ENCODE measurements at places on chromosomes 7 and 10.

- DNase-seq = peak; percentile 47
Observed at GRCh38 chr7:92731335-92732063, 104.9 kb downstream of the CDK6 start.

DNA sequence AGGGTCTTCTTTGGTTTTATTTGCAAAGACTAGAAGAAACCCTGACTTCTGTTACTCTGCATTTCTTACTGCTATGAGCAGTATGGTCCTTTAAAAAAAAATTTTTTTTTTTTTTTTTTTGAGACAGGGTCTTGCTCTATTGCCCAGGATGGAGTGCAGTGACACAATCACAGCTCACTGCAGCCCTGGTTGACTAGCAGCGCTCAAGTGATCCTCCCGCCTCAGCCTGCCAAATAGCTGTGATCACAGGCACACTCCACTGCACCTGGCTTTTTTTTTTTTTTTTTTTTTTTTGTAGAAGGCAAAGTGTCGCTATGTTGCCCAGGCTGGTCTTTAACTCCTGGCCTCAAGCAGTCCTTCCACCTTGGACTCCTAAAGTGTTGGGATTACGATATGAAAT, 17.4 kb downstream of the CNNM2 start:
- no peak for DNase-seq

- no peak for DNase-seq
Observed at GRCh38 chr7:39509436-39509835, 56.8 kb upstream of the YAE1 start.

DNA sequence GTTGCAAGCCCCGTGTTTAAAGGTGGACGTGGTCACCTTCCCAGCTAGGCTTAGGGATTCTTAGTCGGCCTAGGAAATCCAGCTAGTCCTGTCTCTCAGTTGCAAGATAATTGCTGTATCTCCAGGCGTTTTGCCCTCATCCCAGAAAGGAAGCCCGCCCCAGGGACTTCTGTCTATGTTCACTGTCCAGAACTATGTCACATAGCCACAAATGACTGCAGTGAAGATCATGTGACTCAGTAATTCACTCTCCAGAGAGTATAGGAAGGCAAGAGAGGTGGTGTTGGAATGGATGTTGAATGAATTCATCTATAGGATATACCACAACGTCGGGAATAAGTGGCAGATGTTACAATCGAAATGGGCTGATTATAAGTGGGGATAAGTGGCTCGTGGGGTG, 349 bp upstream of the ERVW-1 start:
- no peak for DNase-seq

DNA sequence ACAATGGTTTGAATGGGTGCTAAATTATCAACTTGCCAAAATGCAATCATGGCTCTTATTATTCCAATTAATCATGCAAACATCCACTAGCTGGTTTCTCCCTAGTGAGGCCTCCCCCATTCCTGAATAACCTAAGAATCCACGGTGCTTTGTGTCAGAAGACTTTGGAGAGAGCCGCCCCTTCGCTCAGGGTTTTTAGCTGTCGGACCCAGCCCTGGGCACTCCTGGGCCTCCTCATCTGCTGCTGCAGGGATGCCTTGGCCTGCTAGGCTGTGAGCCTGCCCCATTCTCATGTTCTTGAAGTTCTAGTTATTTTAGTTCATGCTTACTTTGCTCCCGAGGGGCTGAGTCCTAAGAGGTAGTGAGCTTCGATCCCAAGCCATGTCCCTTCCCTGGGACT, 34.1 kb upstream of the SFRP5 start:
- DNase-seq = no peak

DNA sequence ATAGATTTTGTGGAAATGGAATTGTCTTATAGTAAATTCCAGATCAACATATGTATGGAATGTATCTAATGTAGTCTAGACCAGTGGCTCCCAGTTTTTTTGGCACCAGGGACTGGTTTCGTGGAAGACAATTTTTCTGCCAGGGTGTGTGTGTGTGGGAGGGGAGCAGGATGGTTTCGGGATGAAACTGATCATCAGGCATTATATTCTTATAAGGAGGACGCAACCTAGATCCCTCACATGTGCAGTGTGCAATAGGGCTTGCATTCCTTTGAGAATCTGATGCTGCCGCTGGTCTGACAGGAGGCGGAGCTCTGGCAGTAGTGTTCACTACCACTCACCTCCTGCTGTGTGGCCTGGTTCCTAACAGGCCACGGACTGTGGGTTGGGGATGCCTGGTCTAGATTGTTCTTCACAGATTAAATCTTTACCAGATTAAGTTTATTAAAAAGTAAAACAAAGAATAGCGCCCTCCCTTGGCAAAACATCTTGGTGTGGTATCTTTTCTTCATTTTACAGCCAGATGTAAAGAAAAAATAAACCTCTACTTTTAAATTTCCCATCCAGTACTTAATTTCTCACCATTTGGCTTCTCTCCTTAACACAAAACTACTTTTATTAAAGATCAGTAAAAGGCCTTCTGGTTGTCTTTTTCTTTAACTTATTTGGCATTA, 48.4 kb downstream of the SEPTIN7 start:
- no peak for DNase-seq

DNA sequence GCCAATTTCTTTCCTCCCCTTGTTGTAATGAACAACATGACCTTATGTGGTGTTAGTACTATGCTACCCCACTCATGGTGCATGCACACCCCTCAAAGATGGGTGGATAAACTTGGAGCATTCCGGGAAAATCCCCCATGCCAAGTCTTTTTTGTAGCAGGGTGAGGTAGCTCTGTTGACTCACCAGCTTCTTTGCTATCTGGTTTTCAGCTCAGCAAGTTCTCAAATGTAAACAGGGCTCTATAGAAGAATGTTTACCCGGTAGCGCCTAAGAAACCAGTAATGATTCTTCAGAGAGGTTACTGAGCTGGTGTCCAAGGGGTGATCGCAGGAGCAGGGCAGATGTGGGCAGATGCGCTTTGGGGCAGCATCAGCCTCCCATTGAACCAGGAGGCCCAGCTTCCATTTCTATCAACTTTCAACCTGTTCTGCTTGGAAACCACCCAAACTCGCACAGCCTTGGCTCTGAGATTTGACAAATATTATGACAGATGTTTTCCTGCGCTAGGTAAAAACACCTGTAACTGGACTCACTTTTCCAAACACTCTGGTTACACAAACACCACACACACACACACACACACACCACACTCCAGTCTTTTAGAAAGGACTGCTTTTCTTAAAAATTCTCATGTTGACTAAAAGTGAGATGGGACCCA, 87.8 kb downstream of the ZRANB1 start:
- DNase-seq = no peak

GRCh38 chr7:2042650-2043049, 190.1 kb downstream of the MAD1L1 start:
- no peak for DNase-seq
